ENCODE measurements at places on chromosomes 1 and 21.
A peak's percentile ranks its signal among the peaks of the same experiment; 100 is the strongest.

- no peak for DNase-seq
These were observed 438.9 kb upstream of the ZP4 start for GRCh38 chr1:238329671-238330070.

GRCh38 chr1:230287674-230288315 lies 138.3 kb downstream of the PGBD5 start:
- no peak for DNase-seq

DNA sequence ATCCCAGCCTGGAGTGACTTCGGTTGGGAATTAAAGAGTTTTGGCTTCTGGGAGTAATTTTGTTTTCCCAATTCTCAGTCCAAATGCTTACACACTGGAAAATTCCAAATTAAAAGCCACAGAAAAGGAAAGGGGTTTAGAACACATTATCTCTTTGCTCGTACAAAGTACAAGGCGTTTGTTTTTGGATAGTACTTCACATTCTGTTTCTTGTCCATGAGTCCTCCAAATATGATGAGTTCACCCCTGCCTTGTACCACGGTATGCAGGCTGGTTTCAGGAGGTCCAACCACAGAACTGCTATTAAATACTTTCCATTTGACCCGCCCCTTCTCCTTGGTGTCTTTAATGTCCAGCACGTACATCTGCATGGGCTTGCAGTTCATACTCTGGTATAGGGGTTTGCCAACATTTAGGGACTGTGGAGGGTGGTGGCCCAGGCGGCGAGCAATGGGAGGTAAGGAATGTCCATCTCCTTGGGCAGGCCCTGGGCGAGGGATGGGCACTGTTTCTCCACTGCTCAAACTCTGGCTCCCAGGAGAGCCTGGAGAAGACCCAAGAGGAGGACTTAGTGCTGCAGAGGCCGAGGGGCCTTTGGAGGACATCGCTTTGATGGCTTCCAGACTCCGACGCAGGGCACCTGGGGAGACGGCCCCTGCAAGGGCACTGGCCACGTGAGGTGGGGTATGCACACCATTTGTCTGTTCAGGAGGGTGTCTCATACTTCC lies 13.7 kb upstream of the CPLANE2 start:
- no peak for DNase-seq

- DNase-seq: no peak
These were observed 35.3 kb upstream of the ACTL8 start for GRCh38 chr1:17719874-17720273.

GRCh38 chr1:52551507-52552235 lies 1.2 kb downstream of the TUT4 start:
- no peak for DNase-seq

DNA sequence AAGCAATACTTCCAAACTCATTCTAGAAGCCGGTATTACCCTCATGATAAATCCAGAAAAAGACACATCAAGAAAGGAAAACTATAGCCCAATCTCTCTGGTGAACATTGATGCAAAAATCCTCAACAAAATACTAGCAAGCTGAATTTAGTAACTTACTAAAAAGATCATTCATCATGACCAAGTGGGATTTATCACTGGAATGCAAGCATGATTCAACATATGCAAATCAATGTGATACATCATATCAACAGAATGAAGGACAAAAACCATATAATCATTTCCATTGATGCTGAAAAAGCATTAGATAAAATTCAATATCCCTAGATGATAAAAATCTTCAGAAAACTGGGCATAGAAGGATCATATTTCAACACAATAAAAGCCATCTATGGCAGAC lies 402.9 kb downstream of the TGFB2 start:
- no peak for DNase-seq

DNA sequence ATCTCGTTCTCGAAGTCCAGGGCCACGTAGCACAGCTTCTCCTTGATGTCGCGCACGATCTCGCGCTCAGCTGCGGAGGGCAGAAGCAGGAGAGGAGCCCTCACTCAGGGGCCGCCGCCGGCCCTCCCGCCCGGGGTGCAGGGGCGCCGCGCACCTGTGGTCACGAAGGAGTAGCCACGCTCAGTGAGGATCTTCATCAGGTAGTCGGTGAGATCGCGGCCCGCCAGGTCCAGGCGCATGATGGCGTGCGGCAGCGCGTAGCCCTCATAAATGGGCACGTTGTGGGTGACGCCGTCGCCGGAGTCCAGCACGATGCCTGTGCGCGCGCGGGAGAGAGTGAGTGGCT lies 1.8 kb downstream of the ACTA1 start:
- no peak for DNase-seq

GRCh38 chr1:37186246-37186756 lies 152.0 kb upstream of the GRIK3 start:
- DNase-seq: no peak

GRCh38 chr1:178271471-178271870 lies 177.6 kb downstream of the RASAL2 start:
- no peak for DNase-seq

GRCh38 chr21:38404177-38404576 lies 94.1 kb downstream of the ERG start:
- DNase-seq: no peak

DNA sequence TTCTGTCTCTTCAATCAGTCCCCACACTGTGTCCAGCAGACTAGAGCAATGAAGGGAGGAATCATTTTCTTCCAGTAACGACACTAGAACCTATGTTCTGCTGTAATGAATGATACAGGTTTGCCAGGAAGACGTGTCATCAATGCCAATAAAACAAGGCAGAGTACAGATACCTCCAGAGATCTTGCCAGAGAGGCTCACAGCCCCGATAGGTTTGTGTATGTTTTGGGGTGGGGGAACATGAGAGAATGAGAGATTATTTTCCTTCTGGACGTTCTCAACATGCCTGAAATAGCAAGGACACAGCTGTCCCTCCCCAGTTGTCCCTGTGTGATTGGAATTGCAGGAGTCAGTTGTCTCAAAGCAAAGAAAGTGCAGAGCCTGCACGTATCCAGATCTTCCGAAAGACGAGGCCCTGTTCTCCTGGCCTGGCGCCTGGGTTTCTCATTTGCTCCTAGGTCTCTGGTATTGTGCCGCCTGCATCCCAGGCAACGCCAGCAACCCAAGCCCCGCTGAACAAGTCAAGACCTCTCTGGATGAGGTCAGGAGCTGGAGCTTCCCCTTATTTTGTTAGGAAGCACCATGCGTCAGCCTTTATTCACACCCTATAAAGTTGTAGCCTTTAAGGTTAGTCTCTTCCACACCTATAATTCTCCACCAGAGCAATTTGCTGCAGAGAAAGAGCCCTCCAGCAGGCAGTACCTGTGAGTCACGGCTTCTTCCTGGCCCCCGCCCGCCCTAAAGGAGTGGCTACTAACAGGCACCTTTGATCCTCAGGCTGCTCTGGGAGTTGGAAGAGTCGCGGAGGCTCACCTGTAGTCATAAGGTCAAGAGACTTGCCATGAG lies 130.5 kb downstream of the TOMM20 start:
- peak; percentile 88 for DNase-seq

DNA sequence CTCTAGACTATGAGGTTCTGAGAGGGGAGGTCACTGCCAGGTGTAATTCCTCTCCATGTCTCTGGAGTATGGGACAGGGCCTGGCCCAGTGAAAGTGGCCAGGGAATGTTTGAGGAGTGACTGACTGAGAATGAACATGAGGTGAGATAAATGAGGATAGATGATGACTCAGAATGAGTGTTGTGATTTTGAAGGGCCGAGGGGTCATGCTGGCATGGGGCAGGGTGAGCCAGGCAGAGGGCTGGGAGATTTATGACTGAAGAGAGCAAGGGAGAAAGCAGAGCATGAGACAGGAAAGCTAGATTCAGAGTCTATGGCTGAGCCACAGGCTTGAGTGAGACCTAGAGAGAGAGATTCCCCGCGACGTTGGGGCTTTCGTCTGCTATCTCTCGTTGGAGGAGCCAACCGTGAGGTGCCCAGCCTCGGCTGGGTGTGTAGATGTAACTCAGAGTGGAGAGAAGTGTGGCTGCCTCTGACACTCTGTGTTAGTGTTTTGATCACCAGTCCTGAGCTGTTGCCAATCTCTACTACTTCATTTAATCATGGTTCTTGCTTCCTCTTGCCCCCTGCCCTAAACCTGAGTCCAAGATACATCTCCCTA lies 50.1 kb downstream of the FOXD2 start:
- DNase-seq: no peak

GRCh38 chr1:93033029-93033428 lies 46.1 kb upstream of the MTF2 start:
- no peak for DNase-seq

DNA sequence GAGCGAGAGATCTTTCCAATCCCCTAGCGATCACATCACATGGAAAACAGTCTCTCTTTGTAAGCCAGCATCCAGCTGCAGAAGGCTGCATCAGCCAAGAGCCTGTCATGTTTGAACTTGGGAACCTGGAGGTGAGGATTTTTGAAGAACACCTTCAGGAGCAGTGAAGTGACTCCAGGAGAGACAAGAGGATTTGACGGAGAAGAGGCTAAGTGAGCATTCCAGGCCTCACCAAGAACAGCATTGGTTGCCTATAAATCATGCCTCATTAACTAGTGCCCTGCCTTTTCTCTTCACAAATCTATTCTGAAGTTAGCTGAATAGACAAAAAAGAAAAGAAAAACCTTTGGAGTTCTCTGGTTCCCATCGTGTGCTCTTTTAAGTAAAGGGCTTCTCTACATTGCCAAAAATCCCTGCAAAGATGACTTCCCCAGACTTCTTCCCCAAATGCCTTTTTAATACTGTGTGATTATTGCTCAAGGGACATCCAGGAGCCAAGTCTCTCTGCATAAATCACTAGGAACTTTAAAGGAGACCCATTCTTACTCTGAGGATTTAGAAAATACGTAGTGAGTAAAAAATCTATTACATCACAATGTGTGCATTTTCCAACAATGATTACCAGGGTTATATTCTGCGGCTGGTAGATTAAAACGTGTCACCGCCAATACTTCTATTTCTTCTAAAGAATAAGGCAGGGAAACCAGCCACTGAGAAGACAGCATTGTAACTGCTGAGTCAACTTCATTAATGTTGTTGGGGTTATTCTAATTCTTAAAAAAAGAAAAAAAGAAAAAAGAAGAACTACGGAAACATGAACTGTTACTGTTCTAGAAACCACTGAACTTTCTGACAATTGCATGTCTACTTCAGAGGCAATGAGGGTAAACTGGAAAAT lies 95.2 kb downstream of the KIF14 start:
- DNase-seq: no peak

GRCh38 chr21:27168084-27168483 lies 201.2 kb upstream of the ADAMTS5 start:
- no peak for DNase-seq

DNA sequence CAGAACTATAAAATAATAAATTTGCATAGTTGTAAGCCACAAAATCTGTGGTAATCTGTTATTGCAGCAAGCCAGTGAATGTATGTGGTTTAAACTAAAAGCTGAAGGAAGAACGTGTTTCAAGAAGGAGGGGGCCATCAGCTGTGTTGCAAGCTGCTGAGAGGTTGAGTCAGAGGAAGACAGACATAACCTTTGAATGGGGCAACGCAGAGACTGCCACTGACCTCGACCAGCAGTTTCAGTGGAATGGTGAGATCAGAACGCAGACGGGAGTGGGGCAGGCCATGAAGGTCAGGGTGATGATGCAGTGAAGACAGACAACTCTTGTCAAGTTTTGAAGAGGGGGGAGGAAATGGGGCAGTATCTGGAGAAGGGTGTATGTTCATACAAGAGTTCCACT lies 23.2 kb upstream of the QSOX1 start:
- DNase-seq: no peak

DNA sequence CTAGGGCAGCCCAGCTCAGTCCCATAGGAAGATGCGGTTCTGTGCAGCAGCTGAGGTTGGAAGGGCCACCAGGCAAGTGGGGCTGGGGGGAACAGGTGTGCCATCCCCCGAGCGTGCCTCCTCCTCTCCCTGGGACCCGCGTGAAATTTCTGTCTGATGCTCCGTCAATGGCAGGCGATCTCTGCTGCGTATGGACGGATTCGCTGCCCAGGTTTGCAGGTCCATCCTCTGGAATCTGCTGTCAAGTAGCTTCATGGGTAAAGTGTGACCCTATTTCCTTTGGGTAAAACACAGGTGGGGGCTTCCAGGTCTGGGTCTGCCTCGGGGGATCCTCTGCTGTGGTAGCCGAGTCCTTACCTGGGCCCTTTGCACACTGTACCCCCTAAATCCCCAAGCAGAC lies 114.6 kb upstream of the ARHGEF16 start:
- no peak for DNase-seq

DNA sequence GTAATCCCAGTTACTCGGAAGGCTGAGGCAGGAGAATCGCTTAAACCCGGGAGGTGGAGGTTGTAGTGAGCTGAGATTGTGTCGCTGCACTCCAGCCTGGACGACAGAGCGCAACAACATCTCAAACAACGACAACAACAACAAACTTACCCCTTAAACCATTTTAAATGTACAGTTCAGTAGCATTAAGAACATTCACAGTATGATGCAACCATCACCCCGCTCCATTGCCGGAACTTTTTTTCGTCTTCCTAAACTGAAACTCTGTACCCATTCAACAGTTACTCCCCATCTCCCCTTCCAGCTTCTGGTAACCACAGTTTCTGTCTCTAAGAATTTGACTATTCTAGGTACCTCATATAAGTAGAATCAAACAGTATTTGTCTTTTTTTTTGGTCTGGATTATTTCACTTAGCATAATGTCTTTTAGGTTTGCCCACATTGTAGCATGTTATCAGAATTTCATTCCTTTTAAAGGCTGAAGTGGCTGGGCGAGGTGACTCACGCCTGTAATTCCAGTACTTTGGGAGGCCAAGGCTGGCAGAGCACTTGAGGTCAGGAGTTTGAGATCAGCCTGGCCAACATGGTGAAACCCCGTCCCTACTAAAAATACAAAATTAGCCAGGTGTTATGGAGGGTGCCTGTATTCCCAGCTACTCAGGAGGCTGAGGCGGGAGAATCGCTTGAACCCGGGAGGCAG lies 19.6 kb downstream of the CA6 start:
- DNase-seq: no peak

GRCh38 chr21:42095581-42095980 lies 24.5 kb downstream of the UMODL1 start:
- no peak for DNase-seq

DNA sequence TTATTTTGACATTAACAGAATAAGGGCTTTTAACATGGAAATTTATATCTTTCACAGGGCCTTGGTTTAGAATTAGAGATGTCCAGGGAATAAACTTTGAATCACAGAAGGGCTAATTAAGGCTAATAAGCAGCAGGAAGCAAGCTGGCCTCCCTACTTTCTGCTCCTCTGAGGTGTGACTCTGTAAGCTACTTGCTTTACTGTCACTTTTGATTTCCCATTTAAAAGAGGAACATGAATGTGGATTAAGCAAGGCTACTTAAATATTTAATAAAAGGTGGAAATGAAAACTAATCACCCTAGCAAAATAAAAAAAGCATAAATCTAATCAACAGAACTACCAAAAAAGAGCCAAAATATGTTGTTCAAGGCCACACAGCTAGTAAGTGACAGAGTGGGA lies 28.9 kb upstream of the CD5L start:
- DNase-seq: no peak

DNA sequence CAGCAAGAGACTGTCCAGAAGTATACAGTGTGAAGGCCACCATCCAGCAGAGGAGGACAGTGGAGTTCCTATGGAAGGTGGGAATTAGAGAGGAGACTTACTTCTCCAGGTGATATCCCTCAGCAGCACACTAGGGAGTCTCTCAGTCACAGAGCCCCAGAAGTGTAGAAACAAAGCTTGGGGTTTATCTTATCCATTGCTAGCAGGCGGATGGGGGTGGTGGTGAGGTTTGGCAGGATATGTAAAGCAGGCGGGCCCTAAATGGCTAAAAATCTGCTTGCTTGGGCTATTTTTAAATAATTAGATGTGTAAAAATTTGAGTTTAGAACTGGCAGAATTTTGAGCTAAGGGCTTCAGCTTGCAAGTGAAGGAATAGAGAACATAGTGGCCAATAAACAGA lies 50.1 kb upstream of the RGS18 start:
- no peak for DNase-seq

- no peak for DNase-seq
These were observed 18.8 kb downstream of the PTPRC start for GRCh38 chr1:198657550-198658064.

Data from right atrium auricular region (tissue), 2 donors.